ENCODE measurements at places on chromosomes 1 and 21.
A peak's percentile ranks its signal among the peaks of the same experiment; 100 is the strongest.

GRCh38 chr1:178196631-178197030 is 102.7 kb downstream of the RASAL2 start:
- DNase-seq = no peak

GRCh38 chr21:46066591-46067331 is 31.2 kb upstream of the COL6A2 start:
- DNase-seq = no peak

DNA sequence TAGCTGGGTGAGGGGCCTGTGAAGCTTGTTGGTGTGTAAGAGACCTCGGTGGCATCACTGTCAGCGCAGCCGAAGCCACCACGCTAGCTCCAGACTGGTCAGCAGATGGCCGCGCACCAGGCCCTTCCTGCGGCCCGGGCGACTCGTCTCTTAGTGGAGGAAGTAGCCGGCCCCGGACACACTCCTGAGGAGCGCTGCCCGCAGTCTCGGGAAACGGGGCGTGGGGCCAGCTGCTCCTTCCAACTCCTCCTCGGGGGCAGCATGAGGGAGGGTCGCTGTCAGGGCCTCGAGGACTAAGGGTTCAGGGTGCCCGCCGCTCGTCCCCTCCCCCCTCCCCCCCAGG is 20.4 kb downstream of the H3-3A start:
- no peak for DNase-seq

DNA sequence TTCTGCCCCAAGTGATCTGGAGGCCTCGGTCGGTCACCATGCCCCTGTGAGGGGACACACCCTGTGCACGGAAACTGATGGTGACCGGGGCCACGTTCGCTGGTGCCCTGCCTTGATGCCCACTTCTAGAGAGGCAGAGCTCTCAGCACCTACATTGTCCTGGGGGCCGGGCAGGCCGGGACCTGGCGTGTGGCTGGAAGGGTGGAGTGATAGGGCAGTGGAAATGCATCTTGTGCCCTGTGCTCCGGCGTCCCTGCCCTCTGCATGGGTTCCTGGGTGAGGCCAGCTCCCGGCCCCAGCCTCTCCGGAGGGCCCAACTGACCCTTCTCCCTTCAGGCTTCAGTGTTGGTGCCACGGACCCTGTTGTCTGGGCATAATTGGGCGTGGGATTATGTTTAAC is 11.0 kb upstream of the UMODL1 start:
- no peak for DNase-seq

DNA sequence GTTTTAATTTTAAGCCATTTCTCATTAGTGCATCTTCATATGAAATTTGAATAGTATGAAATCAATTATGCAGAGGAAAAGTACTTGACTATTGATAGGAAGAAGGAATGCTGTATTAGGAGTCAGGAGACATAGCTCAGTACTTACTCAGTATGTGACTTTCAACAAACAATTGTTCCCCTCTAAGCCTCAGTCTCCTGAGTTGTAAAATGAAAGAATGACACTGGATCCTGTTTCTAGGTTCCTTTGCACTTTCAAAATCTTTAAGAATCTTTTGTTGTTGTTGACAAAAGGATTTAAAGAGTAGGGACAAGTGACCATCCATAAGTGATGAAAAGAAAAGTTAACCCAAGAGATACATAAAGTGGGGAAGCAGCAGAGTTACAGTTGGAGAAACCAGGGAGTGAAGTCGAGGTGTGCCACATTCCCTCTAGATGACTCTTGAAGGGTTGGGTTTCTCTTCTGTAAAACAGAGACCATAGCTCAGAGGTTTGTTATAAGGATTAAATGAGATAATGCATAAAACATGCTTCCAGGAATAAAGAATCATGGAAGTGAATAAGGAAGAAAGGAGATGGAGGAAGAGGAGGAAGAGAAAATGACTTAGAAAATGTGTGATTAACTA is 105.7 kb upstream of the KCNJ15 start:
- DNase-seq = no peak

DNA sequence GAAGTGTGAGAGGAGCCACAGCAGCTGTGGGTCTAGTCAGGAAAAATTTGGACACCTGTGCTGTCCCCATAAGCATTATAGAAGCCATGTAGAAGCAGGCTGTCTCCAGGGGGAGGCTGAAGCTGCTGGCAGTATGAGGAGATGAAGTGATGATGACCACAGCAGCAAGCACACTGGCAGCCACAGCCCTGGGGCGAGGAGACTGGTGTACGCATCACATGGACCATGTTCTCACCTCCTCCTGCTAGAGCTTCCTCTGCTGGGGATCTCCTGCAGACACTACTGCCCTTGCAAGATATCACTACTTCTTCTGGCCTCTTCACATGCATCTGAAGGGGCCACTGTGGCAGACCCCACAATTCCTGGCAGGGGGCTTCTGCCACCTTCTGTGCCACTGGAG is 33.8 kb upstream of the CREG1 start:
- DNase-seq = no peak

- no peak for DNase-seq
Observed at GRCh38 chr1:165451691-165452090, 6.8 kb upstream of the RXRG start.

- DNase-seq = no peak
Observed at GRCh38 chr1:29801561-29801973, 565.2 kb downstream of the PTPRU start.

GRCh38 chr1:158735848-158736247 is 15.3 kb upstream of the OR6K3 start:
- DNase-seq = no peak

DNA sequence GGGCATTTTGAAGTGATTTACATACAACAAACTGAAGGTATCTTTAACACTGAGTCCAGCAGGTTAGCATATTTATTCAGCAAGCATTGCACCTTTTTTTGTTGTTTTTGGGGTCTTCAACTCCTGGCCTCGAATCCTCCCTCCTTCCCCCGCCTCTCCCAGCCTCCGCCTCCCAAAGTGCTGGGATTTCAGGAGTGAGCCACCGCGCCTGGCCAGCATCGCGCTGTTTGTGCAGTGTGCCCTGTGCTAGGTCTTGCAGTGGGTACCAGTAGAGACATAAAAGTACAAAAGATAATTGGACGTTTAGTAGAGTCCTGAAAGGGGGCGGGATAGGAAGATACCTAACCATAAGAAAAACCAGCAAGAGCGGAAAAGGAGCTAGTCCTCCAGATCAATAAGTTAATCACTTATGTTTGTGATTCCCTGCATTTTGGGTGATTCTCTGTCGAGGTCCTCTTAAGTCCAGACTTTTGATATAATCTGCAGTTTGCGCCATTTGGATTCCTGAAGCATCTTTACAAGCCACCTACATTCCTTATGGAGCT is 111.8 kb downstream of the OSBPL9 start:
- no peak for DNase-seq

DNA sequence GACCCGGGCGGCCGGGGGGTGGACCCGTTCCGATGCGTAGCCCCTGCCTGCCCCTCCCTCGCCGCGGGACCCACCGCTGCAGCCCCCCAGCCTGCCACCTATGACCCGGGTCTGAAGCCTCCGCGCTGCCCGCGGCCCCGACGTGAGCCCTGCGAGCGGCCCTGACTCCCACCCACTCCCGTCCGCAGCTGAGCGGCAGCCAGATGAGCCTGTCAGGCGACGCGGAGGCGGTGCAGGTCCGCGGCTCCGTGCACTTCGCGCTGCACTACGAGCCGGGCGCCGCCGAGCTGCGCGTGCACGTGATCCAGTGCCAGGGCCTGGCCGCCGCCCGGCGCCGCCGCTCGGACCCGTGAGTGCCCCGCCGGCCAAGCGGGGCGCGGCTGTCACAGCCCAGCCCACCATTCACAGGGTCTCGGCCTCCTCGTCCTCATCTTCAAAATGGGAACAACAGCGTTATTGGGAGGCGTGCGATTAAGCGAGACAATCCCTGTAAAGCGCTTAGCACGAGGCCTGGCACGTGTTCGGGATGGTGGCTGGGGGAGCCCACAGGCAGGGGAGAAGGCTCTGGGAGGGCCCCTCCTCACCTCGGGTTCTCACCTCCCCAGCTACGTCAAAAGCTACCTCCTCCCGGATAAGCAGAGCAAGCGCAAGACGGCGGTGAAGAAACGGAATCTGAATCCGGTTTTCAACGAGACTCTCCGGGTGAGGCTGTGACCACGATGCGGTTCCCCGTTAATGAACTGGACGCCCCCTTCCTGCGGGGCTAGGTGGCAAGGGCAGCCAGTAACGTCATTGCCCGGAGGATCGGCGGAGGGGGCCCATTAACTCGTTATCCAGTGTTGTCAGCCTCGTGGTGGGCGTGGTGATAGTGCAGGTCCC is 8.2 kb downstream of the SYTL1 start:
- no peak for DNase-seq

DNA sequence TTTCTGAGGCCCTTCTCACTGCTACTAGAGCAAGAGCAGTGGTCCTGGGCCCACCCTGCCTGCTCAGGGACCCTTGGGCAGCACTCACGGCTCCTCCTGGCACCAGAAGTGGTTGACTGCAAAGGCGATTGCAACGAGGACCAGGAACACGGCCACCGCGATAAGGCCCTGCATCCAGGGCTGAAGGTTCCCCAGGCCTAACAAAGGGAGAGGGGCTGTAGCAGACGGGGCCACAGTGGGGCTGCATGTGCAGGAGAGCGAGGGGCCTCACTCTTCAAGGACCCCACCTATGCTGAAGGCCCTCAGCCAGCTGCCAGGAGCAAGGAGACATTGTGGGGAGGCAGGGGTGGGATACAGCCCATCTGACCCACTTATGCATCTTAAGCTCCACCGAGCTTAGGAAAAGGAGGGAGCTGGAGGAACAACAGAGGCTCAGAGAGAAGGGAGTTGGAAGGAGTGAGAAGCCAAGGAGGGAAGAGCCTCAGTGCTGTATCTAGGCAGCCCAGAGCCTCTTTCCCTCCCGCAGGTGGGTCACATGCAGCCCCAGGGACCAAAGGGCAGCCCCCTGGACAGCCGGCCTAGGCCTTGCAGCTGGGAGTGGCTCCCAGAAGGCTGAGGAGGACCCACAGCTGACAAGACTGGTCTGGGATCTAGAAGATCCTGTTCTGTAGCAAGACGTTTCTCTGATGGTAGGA is 2.5 kb downstream of the PDZK1IP1 start:
- DNase-seq = no peak

- DNase-seq = no peak
Observed at GRCh38 chr1:220378571-220379302, 106.5 kb upstream of the RAB3GAP2 start.

- peak; percentile 6 for DNase-seq
Observed at GRCh38 chr1:54376430-54377039, 29.7 kb downstream of the SSBP3 start.

GRCh38 chr1:110059133-110059863 is 11.2 kb downstream of the ALX3 start:
- no peak for DNase-seq

- peak; percentile 26 for DNase-seq
Observed at GRCh38 chr21:42467140-42467983, 28.7 kb downstream of the RSPH1 start.

GRCh38 chr1:151534662-151535278 is 5.3 kb upstream of the TUFT1 start:
- DNase-seq = peak; percentile 78

DNA sequence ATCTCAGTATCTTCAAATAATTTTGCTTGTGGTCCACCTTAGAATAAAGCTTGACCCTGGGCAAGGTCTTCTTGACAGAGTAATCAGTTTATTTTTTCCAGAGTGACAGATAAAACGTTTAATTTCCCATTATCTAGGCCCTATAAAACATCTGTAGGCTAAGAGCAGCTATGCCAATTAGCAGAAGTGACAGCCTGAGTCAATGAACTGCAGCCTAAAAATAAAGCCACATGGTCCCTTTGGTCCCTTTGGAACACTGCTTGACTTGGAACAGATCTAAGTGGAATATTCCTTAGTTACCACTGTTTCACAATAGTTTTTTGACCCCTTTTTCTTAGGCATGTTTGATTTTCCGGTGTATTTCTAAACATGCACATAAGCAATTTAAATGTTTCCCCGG is 6.3 kb upstream of the RGS13 start:
- no peak for DNase-seq

DNA sequence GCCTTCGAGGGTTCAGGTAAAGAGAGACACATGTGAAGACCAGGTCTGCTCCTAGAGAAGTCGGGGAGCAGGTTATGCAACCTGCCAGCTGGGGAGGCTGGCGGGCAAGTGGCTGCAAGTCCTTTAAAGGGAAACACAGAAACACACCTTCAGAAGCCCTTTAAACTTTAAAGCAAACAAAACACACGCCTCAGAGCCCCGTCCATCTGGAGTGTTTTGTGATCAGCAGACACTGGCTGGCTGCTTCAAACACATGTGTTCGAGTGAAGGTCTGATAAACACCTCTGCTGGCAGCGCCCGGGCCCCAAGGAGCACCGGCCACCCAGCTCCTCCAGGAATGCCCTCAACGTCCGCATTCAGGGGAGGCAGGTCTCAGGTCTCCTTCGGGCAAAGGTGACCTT is 15.2 kb downstream of the RIPK4 start:
- no peak for DNase-seq

- peak; percentile 85 for DNase-seq
Observed at GRCh38 chr1:234611225-234611846, 1.4 kb upstream of the IRF2BP2 start.

DNA sequence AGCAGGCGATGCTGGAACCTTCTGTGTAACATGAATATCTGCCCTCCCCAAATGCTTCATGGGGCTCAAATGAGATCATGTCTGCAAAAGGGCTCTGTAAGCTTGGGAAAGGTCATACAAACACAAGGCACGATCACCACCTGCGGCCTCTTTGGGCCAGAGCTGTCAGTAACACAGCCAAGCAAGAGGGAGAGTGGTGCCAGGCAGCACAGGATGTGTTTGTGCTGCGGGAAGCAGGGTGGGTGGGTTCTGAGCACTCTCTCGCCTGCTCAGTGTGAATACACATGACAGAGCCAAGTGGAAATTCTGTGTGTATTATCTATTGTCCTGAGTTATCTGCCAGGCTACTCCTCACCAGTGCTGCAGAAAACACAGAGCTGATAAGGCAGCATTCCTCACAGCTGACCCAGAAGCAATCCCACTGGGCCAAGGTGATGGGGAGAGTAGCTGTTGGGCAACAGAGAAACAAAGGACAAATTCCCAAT is 101.2 kb downstream of the LAMC2 start:
- no peak for DNase-seq

DNA sequence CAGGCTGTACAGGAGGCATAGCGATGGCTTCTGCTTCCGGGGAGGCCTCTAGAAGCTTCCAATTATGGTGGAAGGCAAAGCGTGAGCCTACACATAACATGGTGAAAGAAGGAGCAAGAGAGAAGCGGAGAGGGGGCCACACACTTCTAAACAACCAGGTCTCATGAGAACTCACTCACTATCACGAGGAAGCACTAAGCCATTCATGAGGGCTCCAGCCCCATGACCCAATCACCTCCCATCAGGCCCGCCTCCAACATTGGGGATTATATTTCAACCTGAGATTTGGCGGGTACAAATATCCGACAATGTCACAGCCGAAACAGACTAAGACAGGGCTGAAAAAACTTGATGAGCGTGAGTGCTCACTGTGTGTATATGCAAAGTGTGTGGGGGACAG is 89.3 kb upstream of the CNIH3 start:
- DNase-seq = no peak

- no peak for DNase-seq
Observed at GRCh38 chr1:7418442-7419080, 352.5 kb upstream of the VAMP3 start.

- DNase-seq = no peak
Observed at GRCh38 chr21:40631211-40631610, 215.7 kb downstream of the DSCAM start.

GRCh38 chr1:15384301-15384901 is 25.3 kb upstream of the EFHD2 start:
- no peak for DNase-seq

GRCh38 chr1:5933050-5933449 is 59.2 kb downstream of the NPHP4 start:
- DNase-seq = no peak
